ENCODE measurements at places on chromosomes 1 and 21.

GRCh38 chr21:15063814-15064575 is 805 bp downstream of the NRIP1 start:
- DNase-seq = peak; percentile 71

DNA sequence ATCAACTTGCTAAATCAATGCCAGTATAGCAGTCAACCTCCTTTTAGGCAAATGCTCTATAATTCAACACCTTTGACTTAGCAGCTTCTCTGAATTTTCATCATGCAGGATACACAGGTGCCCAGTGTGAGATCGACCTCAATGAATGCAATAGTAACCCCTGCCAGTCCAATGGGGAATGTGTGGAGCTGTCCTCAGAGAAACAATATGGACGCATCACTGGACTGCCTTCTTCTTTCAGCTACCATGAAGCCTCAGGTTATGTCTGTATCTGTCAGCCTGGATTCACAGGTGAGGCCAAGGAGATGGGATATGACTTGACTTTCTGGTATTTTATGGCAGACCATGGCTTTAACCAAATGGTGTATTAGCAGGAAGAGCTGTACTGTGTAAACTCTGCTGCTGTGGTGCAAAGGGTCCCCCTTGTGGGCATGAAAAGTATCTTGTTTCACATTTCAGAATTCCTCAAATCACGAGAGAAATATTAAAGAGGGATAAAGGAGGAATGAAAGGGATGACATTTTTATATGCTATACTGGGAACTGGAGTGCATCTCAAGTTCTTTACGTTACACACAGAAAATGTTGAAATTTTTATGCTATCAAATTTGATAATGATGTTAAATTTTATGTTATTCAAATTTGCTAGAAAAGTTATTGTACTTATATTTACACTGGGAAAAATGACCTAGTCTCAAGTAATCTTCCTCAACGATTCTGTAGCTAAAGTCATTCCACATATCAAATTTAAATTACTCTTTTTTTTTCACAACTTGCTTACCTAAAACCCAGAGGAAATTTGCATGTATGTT is 88.9 kb downstream of the CRB1 start:
- peak; percentile 59 for DNase-seq

DNA sequence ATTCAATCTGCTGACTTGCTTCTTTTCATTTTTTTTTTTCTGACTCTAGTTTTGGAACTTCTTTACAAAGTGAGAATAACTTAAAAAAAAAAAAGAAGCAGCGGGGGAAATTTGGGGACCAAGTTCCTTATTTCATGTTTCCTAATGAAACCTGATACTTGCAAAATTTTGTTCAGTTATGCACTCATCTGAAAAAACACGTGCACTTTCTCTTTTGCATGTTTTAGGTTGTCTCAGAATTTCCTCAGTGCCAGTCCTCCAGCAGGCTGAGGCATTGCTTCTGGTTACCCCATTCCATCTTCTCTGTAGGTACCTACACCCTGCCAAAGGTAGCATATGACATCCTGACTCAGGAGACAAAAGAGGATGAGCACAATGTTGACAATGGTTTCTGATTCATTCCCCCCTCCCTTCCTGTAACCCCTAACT is 299.7 kb downstream of the GRIK1 start:
- no peak for DNase-seq

GRCh38 chr1:41590331-41590730 is 105.8 kb upstream of the EDN2 start:
- no peak for DNase-seq

GRCh38 chr1:40929155-40929554 is 50.3 kb upstream of the CTPS1 start:
- DNase-seq = no peak

DNA sequence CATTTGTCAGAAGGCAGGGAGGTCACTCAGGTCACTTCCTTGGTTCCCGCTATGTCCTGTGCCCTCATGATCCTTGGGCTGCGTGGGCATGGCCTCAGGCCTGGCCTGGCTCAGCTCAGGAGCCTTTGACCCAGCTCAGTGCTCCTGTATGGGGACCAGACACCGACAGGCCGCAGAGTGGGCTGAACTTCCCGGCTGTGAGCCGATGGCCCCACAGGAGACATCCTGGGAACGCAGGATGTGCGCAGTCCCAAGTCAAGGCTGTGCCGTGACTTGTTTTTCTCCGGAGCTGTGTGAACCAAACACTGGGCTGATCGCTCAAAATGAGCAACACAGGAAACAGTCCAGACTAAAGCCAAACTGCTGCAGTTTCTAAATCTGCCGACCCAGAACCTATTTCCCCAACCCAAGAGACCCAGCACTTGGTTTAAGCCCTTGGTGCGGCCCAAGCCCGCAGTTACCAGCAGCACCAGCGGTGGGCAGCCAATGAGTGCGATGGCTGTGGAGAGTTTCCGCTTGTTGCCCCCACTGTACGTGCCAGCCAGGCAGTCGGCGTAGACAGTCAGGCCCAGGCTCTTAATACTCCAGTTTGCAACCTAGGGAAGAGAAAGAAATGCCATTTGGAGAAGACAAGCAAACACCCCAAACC is 92.3 kb upstream of the GCLM start:
- DNase-seq = no peak

GRCh38 chr1:27122652-27123051 is 32.3 kb downstream of the SLC9A1 start:
- peak; percentile 82 for DNase-seq

DNA sequence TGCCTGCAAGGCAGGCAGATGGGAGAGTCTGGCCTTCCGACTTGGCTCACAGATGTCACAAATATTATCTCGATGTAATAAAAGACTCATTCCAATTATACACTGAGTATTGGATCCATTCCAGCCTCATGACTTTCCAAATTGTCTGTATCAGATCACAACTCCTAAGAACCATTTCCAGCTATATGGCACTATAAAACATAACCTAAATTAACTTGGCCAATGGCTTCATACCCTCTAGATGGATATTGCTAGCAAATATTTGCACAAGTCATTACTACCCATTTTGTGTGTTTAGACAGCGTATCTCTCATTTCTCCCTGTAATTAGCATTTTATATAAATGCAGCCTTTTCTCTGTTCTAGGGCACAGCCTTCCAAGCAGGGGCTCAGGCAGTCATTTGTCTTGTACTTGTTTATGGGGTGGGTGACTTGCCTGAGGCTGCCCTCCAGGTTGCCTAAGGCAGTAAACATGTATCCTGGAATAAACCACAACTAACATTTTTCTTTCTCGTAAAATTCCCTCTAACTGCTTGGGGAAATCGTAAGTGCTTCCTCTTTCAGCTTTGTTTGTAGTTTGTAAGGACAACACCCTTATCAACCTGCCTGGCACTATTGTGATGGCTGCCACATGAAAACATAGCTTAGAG is 70.6 kb upstream of the KCNJ6 start:
- no peak for DNase-seq

- DNase-seq = peak; percentile 68
Observed at GRCh38 chr1:193104502-193104906, 710 bp downstream of the GLRX2 start.

DNA sequence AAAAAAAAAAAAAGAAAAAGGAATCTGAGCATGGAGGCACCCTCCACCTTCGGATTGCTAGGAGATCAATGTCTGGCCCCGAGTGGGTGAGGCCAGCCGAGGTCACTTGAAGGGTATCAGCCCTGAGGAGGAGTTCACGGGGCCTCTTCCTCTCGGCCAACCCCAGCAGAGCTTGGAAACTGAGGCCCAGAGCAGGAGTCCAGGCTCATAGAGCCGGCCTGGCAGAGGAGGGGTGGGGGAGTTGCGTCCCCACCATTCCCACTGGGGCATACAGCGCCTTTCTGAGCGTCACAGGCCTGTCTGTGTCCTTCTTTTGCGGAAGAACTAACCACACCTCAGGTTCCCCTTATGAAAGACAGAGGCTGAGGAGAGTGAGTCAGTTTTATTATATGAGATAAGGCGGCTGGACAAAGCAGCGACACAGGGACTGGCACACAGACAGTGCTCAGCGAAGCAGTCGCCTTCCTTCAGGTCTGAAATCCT is 17.1 kb upstream of the EPHA2 start:
- peak; percentile 80 for DNase-seq

GRCh38 chr1:97190326-97190725 is 468.7 kb downstream of the PTBP2 start:
- DNase-seq = peak; percentile 71

- DNase-seq = no peak
Observed at GRCh38 chr1:172515927-172516326, 17.0 kb upstream of the SUCO start.

GRCh38 chr1:5151511-5151910 is 497.1 kb downstream of the AJAP1 start:
- no peak for DNase-seq

GRCh38 chr1:45328680-45329079 is 2.0 kb downstream of the HPDL start:
- DNase-seq = no peak

DNA sequence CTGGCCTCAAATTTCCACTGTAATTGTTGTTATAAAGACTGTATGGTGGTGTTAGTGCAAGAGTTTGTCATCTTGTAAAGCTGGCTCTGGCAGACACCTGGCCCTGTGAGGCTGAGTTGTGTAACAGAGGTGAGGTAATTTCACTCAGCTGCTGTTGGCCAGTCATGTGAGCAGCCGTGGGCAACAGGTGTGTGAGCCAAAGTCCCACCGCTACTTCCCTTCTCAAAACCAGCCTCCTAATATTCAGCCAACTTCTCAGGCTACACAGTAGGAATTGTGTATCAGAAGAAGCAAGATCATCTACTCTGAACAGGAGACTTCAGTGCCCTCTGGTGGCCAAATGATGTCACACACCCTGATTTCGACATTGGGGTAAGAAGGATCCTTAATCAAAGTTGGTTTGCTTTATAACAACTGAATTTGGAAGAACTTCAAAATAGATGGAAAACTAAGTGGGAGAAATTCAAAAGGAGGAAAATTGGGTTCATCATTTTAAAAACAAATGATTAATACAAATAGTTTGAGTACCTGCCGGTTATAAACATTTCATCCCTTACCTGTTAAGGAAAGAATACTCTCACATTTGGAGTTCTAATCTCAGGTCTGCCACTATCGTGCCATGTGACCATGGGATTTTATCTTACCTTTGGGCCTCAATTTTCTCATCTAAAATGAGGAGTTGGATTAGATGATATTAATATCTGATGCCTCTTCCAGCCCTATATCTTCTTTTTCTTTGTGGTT is 2.6 kb upstream of the CREG1 start:
- DNase-seq = peak; percentile 79

DNA sequence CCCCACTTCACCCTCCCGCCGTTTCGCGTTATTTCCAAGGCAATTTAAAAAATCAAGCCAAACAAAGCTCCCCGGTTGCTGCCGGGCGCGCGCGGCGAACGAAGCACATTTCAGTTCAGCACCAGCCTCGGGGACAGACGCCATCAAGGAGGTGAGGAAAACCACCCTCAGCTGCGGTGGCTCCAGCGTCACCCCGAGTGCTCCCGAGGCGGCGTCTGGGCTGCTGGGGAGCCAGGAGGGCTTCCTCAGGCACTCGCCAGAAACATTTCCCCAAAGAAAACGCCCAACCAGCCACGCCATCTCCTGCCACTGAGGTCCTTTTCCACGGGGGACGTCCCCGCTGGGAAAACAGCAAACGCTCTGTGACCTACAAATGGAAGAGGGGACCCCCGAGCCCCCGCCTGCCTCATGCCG is 623 bp downstream of the GNG4 start:
- peak; percentile 91 for DNase-seq

GRCh38 chr1:113567427-113567826 is 177.1 kb downstream of the MAGI3 start:
- DNase-seq = no peak
